ENCODE measurements at places on chromosomes 5 and 9. TPM values are rescaled to one million over a fixed set of nuclear protein-coding genes. Genes with fewer than 3 reads are reported as not detected.

DNA sequence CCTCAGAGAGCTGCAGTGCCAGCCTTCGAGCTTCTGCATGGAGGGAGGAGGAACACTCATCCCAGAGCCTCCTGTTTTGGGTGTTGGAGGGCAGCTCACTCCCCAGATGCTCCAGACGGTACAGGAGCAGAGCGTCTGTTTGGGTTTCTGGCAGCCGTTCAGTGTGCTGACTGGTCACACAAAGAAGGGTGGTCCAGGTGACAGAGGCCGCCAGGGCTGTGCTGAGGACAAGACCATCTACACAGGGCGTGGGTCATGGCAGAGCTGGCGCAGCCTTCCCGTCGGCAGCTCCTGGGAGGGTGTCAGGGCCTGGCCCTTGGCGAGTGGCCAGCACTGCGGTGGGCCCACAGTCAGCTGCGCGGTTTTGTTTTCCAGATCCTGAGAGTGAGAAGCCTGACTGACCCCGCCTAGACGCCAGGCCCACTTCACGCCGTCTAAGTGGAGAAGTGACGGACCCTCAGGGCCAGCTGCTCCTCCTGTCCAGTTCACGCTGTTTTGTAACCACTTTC lies 131.4 kb upstream of the FAM120A start:
- DNase-seq, result no peak

The IFNE gene
- total RNA-seq, result not detected

- DNase-seq, result no peak
Measured at GRCh38 chr9:35958104-35958837, at the start of gene OR2S2. TSS of gene OR2S2 (minus strand) at chr9:35958154. CDS start at chr9:35958098, 56 bp downstream.

The GLDC gene
- total RNA-seq, result not detected

The FAM174A gene
- 18.1 TPM for total RNA-seq

The SEMA6A gene
- 18.7 TPM for total RNA-seq

- no peak for DNase-seq
Measured at GRCh38 chr9:109411798-109412352, 86.2 kb downstream of the PTPN3 start.

GRCh38 chr9:136644593-136645351 lies 17.9 kb upstream of the EGFL7 start:
- DNase-seq, result peak; percentile 41

DNA sequence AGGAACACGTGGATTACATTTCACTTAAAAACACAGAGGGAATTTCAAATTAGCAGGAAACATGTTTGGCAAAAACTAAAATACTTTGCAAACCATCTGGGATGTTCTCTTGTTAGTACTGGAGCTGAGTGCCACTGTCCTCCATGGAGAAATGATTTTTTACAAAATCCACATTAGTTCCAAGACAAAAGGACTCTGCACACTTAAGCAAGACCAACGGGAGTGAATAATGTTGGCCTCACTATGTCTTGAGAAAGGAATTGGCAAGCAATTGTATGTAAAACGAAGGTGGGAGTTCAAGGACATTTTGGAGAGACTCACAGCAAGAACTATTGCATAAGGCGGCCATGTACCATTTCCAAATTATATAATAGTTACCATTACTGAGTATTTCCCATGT lies 547.5 kb downstream of the EBF1 start:
- no peak for DNase-seq

GRCh38 chr9:89122949-89123348 lies 55.7 kb downstream of the SHC3 start:
- no peak for DNase-seq

The MARCHF3 gene
- total RNA-seq, result 8.2 TPM

The CD72 gene
- total RNA-seq, result 3.9 TPM

The CNTFR gene
- total RNA-seq, result 16.8 TPM

DNA sequence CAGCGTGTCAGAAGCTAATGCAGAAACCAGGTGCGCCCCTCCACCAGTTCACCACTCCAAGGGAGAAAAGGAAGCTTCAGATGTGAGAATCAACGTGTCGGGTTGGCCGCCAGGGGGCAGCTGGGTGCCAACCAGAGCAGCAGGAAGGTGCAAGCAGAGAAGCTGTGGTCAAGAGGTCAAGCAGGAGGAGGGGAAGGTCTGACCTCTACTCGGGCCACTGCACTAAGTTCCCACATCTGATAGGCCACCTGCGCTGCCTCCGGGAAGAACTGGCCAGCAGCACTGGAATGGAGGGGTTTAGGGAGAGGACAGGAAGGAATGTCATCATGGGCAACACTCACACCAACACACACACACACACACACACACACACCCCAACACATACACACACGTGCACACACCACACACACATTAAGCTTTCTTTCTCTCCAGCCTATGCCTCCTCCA lies 31.4 kb downstream of the ANXA6 start:
- DNase-seq, result peak; percentile 71

- no peak for DNase-seq
Measured at GRCh38 chr5:14708551-14708950, 44.0 kb downstream of the OTULIN start.

DNA sequence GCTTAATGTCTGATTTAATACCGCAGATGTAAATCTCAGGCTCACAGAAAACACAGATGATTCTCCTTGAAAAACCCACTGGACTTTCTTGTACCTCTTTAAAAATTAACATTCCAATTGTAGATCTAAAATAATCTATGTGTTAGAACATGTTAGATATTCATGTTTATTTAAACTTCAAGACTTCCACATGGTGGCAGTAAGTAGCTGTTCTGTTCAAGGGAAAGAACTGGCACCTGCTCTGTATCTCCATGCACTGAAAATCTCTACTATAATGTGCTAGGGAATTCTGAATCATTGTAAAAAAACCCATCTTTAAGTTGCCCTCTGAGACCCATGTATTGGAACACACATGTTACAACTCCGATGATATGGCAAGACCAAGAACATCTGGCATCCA lies 366.9 kb downstream of the DMRTA1 start:
- no peak for DNase-seq

DNA sequence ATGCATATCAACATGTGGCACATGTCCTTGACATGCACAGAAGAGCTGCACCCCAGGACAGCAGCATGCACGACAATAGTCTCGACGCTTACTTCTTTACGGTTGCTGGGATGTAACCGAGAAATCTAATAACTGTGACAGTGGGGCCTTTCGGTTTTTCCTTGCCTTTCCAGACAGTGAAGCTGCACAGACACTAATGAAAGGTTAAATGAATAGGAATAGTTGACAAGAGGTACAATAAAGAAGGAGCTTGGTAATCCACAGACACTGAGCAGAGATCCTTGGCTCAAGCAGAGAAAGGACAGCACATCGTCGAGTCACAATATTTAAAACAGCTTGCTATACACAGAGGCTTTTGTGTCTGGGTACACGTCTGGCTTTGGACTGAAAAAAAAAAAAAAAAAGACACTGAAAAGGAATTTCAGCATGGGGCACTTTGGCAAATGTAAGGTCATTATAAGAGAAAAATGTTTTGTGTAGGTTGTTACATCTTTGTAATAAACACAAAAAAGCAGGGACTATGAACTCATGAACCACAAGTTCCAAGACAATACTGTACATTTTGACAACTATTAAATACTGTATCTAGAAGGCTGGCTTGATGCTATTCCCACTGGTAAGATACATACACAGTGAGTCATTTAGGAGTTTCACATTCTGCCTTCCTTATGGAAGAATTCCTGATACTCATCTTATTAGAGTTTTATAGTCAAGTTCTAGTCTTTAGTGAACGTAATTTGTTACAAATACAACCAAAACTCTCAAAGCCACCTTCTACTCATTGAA lies 5.6 kb downstream of the BNC2 start:
- DNase-seq, result no peak

- DNase-seq, result no peak
Measured at GRCh38 chr9:22657713-22658112, 211.1 kb downstream of the DMRTA1 start.

DNA sequence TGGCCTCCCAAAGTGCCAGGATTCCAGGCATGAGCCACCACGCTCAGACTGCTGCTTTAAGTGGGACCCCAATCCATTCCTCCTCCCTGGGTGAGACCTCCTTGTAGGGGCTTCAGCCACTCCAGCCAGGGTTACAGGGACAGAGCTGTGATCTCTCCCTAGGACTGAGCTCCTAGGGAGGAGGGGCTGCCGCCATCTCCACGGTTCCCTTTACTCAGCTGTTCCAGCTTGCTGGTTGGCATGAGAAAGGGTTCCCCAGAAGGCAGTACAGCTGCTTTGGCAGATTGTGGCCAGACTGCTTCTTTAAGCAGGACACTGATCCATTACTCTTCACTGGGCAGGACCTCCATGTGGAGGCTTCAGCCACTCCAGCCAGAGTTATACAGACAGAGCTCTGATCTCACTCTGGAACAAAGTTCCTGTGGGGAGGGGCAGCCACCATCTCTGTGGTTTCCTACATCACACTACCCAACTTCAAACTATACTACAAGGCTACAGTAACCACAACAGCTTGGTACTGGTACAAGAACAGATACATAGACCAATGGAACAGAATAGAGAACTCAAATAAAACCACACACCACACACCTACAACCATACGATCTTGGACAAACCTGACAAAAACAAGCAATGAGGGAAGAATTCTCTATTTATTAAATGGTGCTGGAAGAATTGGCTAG lies 7.2 kb downstream of the INSL6 start:
- no peak for DNase-seq

The LIFR gene
- total RNA-seq, result 80.1 TPM

- DNase-seq, result no peak
Measured at GRCh38 chr9:84919440-84919839, 249.9 kb downstream of the NTRK2 start.

DNA sequence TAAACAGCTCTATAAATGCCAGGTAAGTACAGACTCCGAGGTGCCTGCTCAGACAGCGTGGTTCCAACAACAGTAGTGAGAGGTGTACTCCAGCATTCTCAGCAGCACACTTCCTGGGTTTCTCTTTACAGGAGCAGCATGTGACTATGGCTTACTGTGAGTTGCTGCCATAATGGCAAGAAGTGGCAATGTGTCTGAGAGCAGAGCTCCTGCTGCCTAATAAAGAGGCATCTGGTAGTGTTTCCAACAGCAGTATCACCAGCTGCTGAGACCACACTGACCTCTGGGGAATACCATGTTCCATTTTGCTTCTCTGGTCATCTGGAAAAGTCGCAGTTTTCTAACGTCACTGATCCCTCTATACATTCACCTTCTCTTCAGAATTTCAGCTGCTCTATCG lies 398.2 kb downstream of the SLCO4C1 start:
- no peak for DNase-seq

- DNase-seq, result peak; percentile 30
Measured at GRCh38 chr5:81789033-81789432, 38.1 kb upstream of the SSBP2 start.

The LCN2 gene
- total RNA-seq, result 24.6 TPM

DNA sequence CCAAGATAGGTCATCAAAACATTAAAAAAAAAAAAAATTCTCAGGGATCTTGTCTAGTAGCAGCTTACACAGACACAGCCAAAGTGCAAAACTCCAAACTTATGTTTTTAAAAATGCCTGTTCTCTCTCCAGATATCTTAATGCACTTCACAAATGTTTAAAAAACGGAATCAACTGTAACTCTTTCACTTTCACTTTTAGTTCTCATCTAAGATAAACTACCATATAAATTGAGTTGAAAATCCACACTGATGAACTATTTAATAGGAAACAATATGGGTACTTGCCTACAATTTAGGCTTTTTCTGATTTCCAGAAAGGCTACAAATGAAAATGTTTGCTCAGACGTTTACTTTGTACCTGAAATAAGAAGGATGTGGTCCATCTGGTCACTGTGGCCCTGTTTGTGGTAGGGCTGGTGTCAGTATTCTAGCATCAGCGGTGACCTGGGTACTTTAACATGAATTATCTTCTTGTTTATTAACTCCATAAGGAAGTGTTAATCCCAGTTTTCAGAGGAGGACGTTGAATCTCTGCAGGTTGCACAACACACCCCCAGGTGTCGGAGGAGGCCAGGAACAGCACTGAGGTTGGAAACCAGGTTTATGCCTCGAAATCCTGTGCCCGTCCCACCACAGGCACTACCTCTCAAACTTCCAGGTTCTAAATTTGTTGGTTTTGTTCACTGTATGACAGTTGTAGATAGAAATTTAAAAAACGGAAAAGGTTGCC lies 13.3 kb upstream of the LPCAT1 start:
- no peak for DNase-seq

- no peak for DNase-seq
Measured at GRCh38 chr9:106626936-106627335, 236.0 kb upstream of the ZNF462 start.

GRCh38 chr5:155480731-155481131 lies 467.2 kb downstream of the KIF4B start:
- no peak for DNase-seq

Measured in body of pancreas (tissue), 4 donors.